Dermis blood vessel endothelial cell (primary cell): ENCODE measurements at places on chromosomes 11 and 22. TPM values are rescaled to one million over a fixed set of nuclear protein-coding genes. Genes with fewer than 3 reads are reported as not detected.

NXPE4 gene
- not detected in 2 replicates for total RNA-seq

RELA gene
- total RNA-seq: 17.3 and 17.7 TPM in 2 replicates

CRYBB1 gene
- 0.09 TPM in 1 of 2 replicates, not detected in the other for total RNA-seq

DNA sequence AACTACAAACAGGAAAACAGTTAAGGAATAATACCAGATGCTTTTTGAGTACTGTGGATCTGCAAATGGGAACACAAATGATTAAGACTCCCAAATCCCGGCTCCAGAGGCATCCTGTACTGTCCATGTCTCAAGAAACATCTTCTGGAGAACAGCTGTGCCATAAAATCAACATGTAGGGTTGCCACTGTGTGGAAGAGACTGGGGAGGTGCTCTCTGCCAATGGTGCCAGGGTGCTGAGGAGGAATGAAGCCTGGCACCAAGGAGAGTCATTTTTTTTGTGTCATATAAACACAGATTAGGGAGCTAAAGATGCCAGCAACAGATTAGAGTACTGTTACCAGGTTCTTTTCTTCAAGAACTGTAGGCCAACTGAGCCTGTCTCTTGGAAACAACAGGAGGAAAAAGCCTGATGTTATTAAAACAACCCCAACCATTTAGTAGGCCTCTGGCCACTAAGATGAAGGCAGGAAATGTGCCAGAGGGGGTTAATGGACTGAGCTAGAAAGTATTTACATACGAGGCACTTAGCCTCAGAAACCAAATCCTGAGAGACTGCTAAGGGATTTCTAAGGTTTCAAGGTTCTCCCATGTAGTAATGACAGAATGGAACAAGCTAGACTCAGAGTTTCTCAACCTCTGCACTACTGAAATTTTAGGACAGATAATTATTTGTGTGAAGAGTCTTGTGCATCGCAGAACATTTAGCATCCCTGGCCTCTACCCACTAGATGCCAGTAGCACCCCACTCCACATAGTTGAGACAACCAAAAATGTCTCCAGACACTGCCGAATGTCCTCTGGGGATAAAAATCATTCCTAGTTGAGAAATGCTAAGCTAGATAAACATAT lies 54.6 kb upstream of the CHRM4 start:
- DNase-seq: peak; percentile 28

GRCh38 chr22:17262976-17263375 lies 43.7 kb upstream of the ADA2 start:
- DNase-seq: no peak

FDXACB1 gene
- 1.9 and 2.0 TPM in 2 replicates for total RNA-seq

BEST1 gene
- total RNA-seq: 0.05 TPM in 1 of 2 replicates, not detected in the other

- DNase-seq: no peak
Measured at GRCh38 chr22:42372976-42373375, 59.2 kb downstream of the NFAM1 start.

DNA sequence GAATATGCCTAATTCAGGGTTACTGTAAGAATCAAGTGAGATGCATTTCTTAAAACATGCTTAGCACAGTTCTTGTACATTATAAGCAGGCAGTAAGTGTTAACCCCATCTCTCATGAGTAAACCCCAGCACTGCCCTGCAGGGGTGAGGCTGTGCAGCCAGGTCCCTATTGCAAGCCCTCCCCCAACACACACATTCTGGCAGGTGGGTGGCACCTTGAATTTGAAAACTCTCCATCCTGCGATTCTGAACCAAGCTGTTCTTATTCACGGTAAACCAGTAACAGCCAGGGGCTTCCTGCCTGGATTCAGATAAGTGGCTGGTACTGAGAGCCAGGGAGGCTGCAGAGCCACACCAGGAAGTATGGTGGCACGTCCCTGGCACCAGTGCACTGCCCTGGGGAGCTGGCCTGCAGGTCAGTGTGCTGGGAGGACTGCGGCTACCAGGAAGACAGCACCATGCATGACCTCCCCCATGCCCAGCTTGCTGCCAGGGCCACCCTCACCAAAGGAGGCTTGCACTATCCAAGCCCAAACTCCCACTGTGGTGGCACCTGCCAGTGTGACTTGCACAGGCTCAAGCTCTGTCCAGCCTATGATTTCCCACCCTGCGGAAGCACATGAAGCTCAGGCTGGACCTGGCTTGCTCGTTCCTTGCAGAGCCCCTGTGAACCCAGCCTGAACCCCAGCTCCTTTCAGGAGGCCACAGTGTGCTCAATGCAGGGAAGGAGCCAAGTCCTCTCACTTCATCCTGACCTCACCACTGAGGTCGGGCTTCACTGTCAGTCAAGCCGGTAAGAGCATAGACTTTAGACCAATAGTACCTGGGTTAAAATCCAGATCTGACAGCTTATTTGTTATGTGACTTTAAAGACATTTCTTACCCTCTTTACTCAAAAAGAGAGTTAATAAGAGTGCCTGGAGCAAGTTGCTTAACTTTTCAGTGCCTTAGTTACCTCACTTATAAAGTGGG lies 88.1 kb downstream of the MICAL2 start:
- no peak for DNase-seq

CCDC15 gene
- total RNA-seq: 1.5 and 2.9 TPM in 2 replicates

DNA sequence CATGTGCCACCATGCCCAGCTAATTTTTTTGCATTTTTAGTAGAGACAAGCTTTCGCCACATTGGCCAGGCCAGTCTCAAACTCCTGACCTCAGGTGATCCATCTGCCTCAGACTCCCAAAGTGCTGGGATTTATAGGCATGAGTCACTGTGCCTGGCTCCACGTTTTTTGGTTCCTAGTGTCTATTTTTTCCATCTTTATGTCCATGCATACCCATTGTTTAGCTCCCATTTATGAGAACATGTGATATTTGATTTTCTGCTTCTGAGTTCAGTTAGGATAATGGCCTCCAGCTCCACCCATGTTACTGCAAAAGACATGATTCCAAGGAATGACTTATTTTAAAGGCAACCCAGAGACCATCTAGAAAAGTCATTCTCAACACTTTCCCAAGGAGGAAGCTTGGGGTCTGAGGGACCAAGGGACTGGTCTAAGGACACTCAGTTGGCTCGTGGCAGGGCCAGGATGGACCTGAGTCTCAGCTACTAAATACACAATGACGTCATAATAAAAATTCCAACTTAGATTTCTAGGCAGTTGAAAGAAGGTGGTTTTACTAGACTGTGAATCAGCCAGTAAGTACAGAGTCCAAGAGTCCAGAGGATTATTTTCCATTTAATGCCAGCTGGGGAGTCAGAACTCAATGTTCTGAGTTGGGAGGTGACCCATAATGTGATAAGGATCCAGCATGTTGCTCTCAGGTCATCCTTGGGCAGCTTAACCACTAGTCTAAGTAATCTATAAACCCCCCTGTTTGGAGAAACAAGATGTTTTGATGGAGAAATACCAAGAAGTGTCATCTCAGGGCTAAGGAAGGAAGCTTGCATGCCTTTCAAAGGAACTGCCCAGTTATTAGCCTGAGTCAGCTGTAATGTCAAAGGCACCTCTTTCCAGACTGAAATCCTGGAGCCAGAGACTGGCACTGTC lies 39.4 kb downstream of the ABTB2 start:
- DNase-seq: no peak

DNA sequence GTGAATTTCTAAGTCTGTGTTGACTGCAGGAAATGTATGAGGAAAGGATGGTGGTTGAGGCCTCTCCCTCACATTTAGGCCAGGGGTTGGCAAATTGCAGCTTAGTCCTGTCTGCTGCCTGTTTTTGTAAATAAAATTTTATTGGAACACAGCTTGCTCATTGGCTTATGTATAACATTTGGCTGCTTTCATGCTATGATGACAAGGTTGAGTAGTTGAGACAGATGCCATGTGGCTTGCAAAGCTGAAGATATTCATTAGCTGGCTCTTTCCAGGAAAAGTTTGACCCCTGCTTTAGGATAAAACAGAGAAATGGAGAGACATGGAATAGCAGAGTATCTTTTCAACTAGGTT lies 46.2 kb downstream of the BCR start:
- no peak for DNase-seq

GRCh38 chr11:21707116-21707739 lies 485.7 kb upstream of the ANO5 start:
- no peak for DNase-seq
